OCI-M1 (cell line): ENCODE measurements at places on chromosomes 2 and 18.

DNA sequence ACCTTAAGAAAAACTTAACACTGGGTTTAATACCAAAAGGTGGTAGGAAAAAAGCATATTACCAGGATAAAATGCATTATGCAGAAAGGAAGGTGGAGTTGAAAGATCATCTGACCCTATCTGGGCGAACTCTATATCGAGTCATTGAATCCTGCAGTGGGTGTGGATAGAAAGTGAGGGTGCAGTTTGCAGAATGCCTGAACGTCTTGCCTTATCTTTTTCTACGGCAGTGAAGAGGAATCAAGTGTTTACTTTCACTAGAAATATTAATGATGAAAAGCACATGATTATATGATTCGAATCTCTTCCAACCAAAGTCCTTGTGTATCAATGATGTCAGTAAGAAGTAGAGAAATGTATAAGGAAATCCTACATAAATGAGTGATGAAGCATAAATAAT is 4.3 kb upstream of the CAVIN2 start:
- DNase-seq: no peak

- no peak for DNase-seq
Measured at GRCh38 chr18:26908906-26909305, 43.4 kb upstream of the AQP4 start.

DNA sequence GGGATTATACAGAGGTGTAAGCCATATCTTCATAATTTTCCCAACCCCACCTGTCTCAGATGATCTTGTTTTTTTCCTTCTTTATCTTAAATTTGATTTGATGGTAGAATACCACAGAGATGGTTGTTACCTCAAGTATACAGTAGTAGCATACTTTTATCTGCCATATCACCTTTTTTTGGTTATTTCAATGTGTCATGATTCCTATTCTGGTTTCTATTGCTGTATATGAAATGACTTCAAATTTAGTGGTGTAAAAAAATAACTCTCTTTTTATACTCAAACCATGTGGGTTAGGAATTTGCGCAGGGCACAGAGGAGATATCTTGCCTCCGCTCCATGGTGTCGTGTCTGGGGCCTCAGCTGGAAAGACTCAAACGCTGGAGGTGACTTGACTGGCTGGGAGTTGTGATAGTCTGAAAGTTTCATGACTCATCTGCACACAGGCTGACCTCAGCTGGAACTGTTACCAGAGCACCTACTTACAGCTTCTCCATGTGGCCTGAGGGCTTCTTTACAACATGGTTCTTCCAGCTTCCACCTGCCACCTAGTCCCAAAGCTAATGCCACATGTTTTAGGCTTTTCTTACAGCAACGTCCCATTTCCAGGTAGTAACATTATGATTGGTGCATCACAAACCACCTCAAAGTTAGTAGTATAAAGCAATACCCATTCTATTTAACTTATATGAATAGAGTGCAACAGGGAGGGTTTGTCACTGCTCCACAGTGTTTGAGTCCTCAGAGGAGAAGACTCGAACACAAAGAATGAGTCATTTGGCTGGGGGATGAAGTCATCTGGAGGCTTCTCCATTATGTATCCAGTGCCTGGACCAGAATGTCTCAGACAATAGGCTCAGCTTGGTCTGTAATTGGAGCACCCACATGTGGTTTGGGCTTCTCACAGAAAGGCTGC is 82.3 kb upstream of the XPO1 start:
- peak; percentile 53 for DNase-seq

GRCh38 chr2:10819714-10820314 is 7.2 kb upstream of the PDIA6 start:
- no peak for DNase-seq

DNA sequence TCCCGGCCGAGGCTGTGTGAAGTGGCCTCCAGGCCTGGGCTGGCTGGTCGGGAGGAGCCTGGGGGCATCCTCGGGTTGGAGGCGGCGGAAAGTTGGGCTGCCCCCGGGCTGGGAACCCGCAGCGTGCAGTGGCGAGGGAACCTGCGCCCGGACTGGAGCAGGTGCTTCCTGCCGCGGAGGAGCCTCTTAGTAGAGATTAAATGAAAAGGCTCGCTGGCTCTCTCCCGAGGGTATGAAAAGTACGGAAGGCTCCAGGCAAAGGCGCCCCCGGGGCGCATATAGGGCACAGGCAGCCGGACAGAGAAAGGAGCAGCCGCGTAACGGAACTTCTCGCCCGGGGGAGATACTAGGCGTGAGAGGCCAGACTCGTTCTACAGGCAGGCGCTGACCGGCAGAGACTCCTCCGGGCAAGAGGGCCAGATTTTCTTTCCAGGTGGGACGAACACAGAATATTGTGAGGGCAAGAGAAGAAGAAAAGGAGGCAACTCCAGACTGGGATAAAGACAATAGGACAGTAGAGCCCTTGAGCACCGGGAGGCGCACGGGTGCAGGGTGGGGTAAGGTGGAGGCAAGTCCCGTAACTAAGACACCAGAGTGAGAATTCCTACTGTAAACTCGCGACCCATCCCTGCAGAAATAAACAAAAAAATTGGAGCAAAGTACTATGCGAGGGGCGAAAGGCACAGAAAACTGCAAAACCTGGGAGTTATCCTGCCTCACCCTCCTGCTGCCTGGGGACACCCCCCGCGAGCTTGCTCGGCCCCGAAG is 816 bp downstream of the CDH2 start:
- DNase-seq: no peak

DNA sequence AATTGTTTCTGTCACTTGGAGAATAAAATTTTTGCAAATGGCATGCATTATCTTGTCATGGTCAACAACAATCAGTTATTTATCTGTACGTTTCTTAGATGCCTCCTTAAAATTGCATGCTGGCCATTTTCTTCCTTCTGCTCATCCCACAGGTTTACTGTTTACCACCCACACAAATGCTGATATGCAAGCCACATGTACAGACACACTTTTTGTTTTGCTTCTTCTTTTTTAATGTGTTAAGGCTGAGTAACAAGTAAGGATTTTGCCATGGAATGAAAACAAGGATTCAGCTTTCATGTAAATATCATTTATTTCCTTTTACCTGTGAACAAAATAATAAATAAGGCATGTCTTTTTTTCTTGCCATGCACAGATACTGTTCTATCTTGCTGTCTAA is 1077.1 kb upstream of the ZEB2 start:
- peak; percentile 43 for DNase-seq

DNA sequence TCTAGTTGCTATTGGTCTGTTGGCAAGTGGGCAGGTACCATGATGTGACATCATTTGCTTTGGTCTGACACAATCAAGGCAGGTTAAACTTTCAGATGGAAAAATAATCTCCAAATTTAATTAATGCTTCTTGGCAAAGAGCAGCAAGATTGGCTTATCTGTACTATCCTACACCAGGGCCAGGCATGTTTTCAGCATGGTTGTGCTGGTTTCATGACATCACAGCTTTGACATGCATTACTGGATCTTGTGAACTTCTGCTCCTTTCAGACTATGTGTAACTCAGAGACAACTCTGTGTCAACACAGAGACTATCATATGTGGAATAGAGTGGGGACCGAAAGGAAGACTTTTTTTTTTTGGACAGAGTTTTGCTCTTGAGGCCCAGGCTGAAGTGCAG is 520.5 kb downstream of the TDRD15 start:
- DNase-seq: no peak

GRCh38 chr2:207594264-207594663 is 30.9 kb downstream of the METTL21A start:
- no peak for DNase-seq

GRCh38 chr2:67259556-67260342 is 137.4 kb upstream of the ETAA1 start:
- no peak for DNase-seq

DNA sequence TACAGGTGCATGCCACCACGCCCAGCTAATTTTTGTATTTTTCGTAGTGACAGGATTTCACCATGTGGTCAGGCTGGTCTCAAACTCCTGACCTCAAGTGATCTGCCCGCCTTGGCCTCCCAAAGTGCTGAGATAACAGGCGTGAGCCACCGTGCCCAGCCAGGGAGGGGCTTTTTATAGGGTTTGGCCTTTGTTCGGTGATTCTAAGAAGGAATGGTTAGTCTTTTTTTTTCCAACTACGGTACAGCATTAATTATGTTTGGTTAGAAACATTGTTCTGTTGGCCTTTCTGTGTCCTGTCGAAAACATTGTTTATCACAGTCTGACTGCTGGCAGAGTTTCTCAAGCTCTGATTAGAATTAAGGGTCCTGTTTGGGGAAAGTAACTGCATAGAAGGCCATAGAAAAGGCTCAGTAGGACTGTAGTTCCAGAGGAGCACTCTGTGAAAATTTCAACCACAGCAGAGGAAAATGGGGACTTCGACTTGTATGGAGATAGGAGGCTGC is 19.3 kb upstream of the SMCHD1 start:
- peak; percentile 81 for DNase-seq

DNA sequence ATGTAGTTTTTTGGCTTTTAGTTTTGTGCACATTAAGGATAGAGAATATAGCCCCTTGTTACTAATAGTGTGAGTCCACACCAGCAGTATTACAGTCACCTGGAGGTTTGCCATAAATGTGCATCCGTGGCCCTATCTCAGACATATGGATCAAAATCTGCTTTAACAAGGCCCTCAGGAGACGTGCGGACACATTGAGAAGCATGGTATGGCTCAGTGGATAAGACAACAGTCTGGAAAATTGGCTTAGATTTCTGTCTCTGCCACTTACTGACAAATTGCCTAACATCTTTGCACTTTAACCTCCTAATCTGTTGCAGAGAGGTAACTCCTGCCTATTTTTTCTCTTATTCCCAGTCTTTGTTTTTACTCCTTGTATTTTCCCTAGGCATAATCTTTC is 307.2 kb upstream of the DLGAP1 start:
- no peak for DNase-seq

- no peak for DNase-seq
Measured at GRCh38 chr2:48567671-48568070, 37.7 kb downstream of the STON1 start.

GRCh38 chr2:100178864-100179263 is 36.5 kb upstream of the AFF3 start:
- no peak for DNase-seq

DNA sequence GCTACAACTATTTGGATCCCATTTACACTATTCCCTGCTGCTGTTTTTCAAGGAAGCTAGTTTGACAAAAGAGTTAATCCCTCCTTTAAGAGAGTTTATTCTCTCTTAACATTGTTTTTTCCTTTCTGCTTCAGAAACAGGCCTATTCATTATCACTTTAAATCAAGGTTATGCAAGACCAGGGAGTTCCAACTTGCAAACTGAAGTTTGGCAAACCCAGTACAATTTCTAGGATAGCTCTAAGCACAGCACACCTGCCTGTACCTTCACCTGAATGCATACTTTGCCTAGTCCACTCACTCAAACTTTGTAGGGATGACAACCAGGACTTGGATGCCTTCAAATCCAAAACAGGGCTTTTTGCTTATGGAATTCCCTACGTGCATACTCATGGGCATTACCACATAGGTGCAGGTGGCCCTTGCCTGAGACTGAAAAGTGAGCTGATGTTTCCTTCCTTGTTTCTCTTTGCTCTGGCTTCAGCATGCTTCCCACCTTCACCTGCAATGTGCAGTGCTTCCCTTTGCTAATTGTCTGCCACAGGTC is 193.8 kb upstream of the MMADHC start:
- no peak for DNase-seq

GRCh38 chr2:132797556-132797955 is 127.6 kb upstream of the LYPD1 start:
- DNase-seq: no peak

- no peak for DNase-seq
Measured at GRCh38 chr2:33129263-33130053, 182.7 kb downstream of the LTBP1 start.

GRCh38 chr2:219595256-219595655 is 2.4 kb upstream of the STK11IP start:
- peak; percentile 88 for DNase-seq

DNA sequence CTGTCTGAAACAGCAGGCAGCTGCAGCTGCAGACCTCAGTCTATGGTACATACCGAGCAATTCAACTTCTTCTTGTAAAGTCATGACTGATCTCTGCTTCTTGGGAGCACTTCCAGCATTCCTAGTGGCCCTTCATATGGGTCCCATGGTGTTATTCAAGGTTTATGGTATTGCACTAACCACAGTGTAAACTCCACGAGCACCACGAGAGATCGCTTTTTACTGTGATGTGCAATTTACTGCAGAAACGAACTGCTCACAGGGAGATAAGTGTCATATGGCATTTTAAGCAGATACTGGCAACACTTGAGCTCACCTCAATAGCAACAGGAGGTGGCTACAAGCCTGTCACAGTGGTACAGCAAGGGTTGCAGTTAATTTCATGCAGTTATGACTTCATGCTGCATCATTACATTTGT is 38.6 kb upstream of the SH3BP4 start:
- DNase-seq: no peak

- no peak for DNase-seq
Measured at GRCh38 chr2:26651470-26651771, 10.3 kb upstream of the CIB4 start.

DNA sequence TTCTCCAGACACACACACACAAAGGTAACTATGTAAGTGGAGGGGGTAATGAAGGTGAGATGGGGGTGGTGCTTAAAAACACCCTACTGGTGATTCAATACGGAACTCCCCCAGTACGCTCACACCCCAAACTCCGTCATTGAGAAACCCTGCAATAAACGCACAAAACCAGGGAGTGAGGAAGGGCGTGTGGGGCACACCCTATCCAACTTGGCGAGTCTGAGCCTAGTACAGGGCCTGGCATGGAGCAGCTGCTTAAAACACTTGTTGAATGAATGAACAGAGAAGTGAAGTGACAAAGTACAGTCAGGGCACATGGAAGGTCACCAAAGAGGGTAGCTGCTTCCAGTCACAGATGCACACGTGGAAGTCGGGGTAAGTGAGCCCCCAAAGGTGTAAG is 146.8 kb upstream of the SMAD2 start:
- no peak for DNase-seq

DNA sequence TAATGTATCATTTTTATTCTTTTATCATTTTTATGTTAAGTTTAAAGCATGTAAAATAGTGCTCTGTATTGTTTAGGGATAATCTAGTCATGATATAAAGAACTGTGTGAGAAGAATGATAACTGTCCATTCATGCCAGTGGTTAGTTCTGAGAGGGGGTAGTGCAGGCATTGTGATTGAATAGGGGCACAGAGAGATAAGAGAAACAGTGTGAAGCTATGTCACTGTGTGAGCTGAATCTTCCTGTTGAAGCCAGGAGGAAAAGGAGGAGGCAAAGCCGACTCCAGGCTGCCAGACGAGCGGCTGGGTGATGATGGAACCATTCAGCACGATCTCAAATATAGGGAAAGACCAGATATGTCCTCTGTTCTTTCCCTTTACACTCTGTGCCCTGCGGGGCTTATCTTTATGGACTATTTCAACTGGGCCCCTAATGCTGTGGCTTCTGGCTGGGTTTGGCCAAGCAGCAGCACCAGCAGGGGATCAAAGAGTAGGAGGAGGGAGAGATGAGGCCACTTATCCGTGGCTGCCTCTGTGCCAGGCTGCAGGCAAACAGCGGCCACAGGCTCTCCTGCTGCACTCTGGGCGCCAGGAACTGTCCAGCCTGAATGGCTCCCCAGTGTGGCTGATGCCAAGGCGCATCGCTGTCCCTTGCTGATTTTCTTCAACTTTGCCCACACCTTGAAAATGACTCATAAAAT is 128.0 kb downstream of the SPP2 start:
- DNase-seq: no peak

GRCh38 chr2:78293768-78294167 is 731.7 kb upstream of the REG3G start:
- peak; percentile 30 for DNase-seq
